ENCODE measurements at places on chromosomes 12 and 14. TPM values are rescaled to one million over a fixed set of nuclear protein-coding genes. Genes with fewer than 3 reads are reported as not detected.

DNA sequence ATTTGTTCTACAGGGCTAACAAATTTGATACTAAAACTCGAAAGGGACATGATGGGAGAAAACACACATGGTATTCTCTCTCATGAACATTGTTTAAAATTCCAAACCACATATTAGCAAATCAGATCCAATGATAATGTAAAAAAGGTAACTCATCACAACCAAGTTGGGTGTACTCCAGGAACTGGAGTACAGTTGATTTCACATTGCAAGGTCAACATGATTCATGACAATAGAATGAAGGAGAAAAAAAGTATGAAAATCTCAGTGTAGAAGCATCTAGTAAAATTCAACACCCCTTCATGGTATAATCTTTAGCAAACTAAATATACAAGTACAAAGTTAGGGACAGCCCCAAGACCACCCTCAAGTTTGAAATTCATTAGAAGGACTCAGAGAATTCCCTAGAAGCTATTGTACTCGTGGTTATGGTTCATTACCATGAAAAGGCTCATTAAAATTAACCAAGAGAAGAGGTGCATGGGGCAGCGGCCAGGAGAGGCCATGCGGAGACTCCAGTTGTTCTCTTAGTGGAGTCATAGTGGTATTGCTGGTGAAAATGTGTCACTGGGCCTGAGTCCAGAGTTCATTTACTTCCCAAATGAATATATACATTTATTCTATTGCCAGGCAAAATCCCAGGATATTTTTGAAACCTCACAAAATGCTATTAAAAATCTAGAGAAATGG, 3.1 kb upstream of the CDCA4 start:
- DNase-seq = no peak
- no peak overlapping the region for H3K4me3 ChIP-seq
- H3K4me1 ChIP-seq = peaks cover 41% of the 10 kb centered on the region
- no peaks in the 10 kb centered on the region for H3K36me3 ChIP-seq
- H3K27me3 ChIP-seq = no peaks in the 10 kb centered on the region

DNA sequence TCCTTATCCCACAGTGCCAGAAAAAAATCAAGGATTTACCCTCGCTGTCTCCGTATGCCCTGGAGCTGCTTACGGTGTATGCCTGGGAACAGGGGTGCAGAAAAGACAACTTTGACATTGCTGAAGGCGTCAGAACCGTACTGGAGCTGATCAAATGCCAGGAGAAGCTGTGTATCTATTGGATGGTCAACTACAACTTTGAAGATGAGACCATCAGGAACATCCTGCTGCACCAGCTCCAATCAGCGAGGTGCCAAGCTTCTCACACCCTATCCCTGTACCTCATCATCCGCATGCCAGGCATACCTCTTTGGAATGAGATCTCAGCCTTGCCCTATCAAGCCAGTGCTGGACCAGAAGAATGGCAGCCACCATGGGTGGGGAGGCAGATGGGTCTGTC, 19.2 kb downstream of the OAS2 start:
- no peak overlapping the region for H3K4me3 ChIP-seq
- DNase-seq = no peak
- no peaks in the 10 kb centered on the region for H3K27me3 ChIP-seq
- no peaks in the 10 kb centered on the region for H3K4me1 ChIP-seq

The PRPH gene
- polyA plus RNA-seq = not detected

The TPPP2 gene
- not detected for polyA plus RNA-seq

DNA sequence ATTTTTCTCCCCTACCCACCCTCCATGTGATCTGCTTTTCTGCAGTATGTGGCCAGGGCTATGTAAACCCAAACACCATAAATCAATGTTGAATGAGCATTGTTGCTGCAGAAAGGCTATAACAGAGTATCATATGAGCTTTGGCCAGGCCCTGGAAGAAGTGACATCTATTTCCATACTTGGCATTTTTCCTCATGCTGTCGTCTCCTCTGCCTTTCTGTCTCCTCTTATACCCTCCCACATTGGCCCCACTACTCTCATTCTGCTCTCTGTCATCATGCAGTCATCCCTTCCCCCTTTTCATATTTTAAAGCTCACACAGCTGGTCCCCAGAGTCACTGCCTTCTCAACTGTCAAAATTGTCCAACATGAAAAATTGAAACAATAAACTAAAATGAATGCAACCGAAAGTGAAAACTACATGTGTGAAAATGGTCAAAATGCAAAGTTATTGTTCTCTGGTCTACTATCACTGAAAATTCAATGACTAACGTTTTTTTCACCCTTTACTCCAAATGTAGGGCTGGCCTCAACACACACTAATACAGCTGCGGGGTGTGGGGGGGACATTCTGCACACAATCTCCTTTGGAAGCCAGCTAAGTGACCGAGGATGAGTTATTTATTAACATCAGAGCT, 290.7 kb upstream of the TMPO start:
- no peak overlapping the region for H3K27ac ChIP-seq
- no peak overlapping the region for H3K4me3 ChIP-seq
- no peaks in the 10 kb centered on the region for H3K36me3 ChIP-seq
- no peak for DNase-seq
- H3K4me1 ChIP-seq = no peaks in the 10 kb centered on the region

- no peak for DNase-seq
- H3K4me1 ChIP-seq = peaks cover 37% of the 10 kb centered on the region
- no peaks in the 10 kb centered on the region for H3K27me3 ChIP-seq
- H3K27ac ChIP-seq = no peak overlapping the region
These were observed 1.4 kb upstream of the FOXN3 start for GRCh38 chr14:89418452-89418851.

The A2ML1 gene
- polyA plus RNA-seq = not detected

GRCh38 chr12:99157946-99158345, 489.6 kb upstream of the GARIN6 start:
- H3K4me3 ChIP-seq = no peak overlapping the region
- no peaks in the 10 kb centered on the region for H3K36me3 ChIP-seq
- H3K27me3 ChIP-seq = no peaks in the 10 kb centered on the region
- no peak overlapping the region for H3K27ac ChIP-seq

DNA sequence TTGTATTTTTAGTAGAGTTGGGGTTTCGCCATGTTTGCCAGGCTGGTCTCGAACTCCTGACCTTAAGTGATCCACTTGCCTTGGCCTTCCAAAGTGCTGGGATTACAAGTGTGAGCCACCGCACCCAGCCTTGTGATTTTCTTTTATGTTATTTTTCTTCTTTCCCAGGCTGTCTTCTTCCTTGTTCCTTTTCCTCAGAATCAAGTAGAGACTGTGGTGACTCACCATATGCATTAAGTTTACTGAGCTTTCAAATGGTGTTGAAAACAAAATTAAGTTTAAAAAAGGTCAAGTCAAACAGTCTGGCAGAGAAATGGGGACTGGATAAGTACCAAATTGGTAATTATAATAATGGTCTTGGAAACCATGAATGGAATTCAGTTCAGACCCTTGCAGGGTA, 5.7 kb downstream of the ARPC3 start:
- peaks cover 32% of the 10 kb centered on the region for H3K36me3 ChIP-seq
- H3K27ac ChIP-seq = no peak overlapping the region

The PPP1R36 gene
- 0.25 TPM for polyA plus RNA-seq

The VPS37B gene
- 30.6 TPM for polyA plus RNA-seq

DNA sequence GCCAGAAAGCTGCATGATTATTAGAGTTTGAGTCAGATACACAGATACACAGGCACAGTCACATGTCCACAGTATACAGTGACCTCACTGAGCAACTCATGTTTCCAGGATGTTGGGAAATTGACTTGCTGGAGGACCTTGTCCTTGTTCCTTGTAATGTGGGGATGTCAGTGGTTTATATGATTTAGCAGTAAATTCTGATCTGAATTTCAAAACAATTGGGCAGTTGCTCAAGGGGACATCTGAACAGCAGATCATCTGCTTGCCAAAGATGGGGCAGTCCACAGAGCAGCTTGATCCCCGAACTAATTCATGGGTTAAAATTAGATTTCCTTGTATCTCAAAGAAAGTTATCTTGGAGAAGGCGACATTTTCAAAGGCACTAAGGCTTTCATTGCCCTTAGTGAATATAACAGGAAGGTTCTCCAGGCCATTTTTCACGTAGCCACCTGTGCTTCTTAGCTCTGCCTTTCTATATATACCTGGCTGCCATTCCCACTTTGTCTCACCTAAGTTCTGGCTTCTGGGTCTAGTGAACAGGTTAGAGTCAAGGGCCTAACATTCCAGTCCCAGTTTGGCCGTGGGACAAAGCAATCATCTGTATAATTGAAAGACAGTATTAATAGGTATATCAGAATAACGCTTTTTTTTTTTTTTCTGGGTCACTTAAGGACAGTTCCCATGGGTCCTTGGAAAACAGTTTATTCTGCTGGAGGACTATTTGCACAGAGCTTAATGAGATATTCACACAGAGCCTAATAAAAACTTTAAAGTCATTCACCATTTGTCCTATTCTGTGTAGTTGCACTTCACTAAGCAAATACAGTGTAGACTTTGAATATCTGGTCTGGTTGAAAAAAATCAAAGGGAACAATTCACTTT, 64.9 kb upstream of the STRN3 start:
- H3K4me1 ChIP-seq = no peaks in the 10 kb centered on the region
- no peak overlapping the region for H3K4me3 ChIP-seq
- no peak overlapping the region for H3K27ac ChIP-seq
- DNase-seq = no peak

DNA sequence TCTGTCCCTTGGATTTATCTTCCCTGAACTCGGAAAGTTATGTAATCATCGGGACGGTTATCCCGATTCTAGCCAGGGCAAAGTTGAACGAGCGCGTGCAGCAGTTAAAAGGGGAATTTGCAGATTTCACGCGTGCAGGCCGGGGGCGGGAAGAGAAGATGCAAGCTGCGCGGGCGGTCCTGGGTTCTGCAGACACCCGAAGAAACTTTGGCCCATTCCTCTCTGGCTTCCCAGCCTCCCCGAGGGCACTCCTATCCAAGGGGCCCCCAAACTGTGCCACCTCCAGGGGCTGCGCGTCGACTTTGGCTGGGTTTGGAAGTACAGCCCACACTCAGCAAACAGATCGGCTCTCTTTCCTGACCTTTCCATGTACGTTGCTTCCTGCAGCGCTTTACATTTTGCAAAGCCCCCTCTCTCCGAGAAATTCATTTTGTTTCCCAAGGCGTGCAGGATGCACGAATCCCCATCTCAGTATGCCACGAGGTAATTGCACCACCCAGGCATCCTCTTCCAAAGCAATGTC, 941 bp upstream of the PPP1CC start:
- no peak overlapping the region for H3K27ac ChIP-seq
- H3K4me3 ChIP-seq = peak overlapping the region; percentile 72
- no peaks in the 10 kb centered on the region for H3K27me3 ChIP-seq

The PCED1B gene
- polyA plus RNA-seq = 73.3 TPM

DNA sequence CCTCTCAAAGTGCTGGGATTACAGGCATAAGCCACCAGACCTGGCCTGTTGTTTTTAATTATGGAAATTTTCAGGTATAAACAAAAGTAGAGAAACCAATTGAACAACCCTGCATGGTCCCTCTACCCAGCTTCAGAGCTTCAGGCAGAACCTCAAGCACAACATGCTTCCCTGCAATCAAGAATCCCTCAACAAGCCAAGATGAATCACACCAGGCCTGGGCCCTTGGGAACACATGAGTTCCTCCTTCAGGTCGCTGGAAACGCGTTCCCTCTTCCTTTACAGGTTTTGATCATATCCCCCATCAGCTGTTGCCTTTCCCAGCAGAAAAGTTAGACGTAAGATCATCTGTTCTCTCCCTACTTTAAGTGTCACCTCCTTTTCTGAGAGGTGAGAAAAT, 20.5 kb upstream of the CORO1C start:
- no peaks in the 10 kb centered on the region for H3K36me3 ChIP-seq
- H3K4me3 ChIP-seq = no peak overlapping the region
- DNase-seq = no peak
- H3K27me3 ChIP-seq = no peaks in the 10 kb centered on the region

GRCh38 chr12:79548610-79548924, 142.2 kb downstream of the PAWR start:
- H3K36me3 ChIP-seq = no peaks in the 10 kb centered on the region
- no peaks in the 10 kb centered on the region for H3K4me1 ChIP-seq
- H3K27ac ChIP-seq = no peak overlapping the region
- H3K27me3 ChIP-seq = no peaks in the 10 kb centered on the region

DNA sequence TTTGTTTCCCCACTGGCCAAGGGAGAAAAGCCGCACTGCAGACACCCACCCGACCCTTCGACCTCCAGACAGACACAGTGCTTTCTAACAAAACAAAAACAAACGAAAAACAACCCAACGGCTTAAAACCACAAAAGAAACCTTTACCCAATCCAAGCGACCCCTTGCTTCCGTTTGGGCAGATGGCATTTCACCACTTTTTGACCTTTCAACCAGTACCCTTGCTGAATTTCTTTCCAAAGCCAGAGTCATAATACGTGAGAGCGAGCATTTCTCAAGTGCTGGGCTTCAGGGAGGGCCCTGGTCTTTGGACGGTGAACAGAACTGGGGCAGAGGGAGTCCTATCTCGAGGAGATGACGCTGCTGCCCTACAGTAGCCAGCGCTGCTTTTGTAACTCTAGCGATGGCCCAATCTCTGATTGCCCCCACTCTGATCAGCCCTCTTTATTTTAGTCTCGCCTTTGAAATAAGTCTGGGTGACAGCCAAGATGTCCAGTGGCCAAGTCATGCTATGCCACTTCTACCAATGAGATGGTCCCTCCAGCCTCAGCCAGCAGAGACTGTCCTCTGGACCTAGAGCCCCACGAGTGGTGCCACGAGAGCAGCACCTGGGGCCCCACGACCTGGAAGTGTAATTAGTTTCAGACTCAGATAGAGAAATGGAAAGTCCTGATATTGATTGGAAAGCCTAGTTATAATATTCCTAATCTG, 21.9 kb upstream of the ADIPOR2 start:
- H3K27me3 ChIP-seq = no peaks in the 10 kb centered on the region
- DNase-seq = no peak
- H3K27ac ChIP-seq = no peak overlapping the region
- H3K36me3 ChIP-seq = no peaks in the 10 kb centered on the region

DNA sequence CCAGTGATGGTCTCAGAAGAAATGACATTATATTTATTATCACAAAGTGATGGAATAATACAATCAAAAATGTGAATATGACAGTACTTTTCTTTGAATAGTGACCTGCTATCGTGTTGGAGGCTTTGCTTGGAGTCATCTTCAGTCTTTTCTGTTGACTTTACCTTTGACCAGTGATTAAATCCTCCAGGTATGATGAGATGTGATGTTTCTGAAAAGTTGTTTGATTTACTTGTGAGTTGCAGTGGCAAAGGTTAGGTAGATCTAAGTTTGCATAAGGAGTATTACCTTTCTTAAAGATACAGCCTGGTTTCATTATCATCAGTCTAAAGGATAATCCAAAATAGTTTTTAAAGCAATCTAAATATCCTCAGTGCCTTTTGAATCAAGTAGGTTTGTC, 4.6 kb downstream of the TCP11L2 start:
- H3K4me3 ChIP-seq = no peak overlapping the region
- no peak overlapping the region for H3K27ac ChIP-seq
- H3K4me1 ChIP-seq = peaks cover 49% of the 10 kb centered on the region
- DNase-seq = no peak

The CLEC1B gene
- polyA plus RNA-seq = not detected

GRCh38 chr12:18612971-18613370, 124.8 kb downstream of the PLCZ1 start:
- H3K4me3 ChIP-seq = no peak overlapping the region
- DNase-seq = no peak
- no peaks in the 10 kb centered on the region for H3K27me3 ChIP-seq
- H3K27ac ChIP-seq = no peak overlapping the region

Data from CD8-positive, alpha-beta memory T cell (primary cell).